ENCODE measurements at places on chromosomes 2 and 18.

DNA sequence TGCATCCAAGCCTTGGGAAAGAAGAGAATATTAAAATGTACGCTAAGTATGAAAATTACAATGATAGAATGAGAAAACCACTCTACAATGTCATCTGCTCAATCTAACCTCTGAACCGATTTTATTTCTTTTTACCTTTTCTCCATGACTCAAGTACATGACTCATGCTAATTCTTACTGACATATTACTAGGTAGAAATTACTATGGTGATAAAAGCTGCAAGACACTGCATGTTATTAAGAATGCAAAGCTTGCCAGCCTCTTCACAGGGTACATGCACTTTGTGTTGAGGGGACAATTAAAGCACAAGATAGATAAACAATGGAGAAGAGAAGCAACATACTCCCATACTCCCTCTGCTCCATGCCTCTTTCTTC is 20.7 kb downstream of the SFT2D3 start:
- no peak for DNase-seq

GRCh38 chr18:49655266-49656072 is 93.6 kb downstream of the LIPG start:
- DNase-seq: no peak

GRCh38 chr2:240326246-240326645 is 109.2 kb upstream of the GPC1 start:
- no peak for DNase-seq

DNA sequence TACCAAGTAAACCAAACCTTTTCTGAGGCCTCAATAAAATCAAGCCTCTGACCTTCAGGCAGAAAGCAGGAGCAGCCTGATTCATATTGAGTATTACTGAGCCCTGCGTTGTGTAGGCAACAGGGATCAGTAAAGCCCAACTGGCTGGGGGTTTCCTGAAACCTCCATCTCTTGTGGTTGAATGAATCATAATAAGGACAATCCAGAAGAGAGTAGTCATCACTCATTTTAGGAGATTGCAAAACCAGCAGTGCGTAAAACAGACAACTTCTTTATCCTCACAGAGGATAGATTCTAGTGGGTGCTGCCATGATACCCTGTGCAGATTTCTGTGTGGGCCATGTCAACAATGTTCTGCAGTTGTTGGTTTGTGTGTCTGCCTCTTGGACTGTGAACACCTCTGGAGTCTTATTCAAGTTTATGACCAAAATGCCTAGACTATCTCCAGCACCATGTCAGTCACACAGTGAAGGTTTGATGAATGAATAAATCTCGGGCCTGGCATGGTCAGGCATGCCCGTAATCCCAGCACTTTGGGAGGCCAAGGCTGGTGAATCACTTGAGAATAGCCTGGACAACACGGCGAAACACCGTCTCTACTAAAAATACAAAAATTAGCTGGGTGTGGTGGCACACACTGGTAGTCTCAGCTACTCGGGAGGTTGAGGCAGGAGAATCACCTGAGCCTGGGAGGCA is 51.8 kb upstream of the RAB27B start:
- no peak for DNase-seq

DNA sequence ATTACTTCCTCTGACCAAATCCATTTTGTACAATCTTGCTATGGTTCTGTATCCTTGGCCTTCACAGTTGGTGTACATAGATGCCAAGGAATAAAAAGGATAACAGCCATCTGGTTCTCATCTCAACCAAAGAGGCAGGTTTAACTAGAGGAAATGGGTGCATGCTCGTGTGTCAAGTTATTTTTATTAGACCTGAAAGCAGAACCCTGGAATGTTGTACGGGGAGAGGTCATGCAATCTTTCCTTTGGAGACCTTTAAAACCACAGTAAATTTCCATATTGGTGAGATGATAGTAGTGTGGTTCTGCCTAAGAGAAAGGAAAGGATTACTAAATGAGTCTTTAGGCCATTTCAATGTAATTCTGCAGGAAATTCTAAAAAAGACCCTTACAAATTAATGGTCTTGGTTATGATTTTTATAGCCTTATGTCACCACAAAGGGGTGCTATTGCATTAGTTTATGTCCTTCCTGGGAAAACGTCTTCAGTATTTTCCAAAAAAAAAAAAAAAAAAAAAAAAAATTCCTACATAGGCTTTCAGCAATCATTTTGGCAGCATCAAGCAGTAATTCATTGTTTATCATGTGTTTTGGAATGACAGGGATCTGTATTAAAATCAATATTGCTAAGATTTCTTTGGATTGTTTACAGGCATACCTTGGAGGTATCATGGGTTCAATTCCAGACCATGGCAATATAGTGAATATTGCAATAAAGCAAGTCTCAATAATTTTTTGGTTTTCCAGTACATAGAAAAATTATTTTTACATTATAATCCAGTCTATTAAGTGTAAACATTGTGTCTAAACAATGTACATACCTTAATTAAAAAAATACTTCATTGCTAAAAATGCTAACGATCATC is 270.8 kb downstream of the NYAP2 start:
- no peak for DNase-seq

GRCh38 chr2:233093166-233093448 is 33.0 kb downstream of the INPP5D start:
- DNase-seq: no peak

DNA sequence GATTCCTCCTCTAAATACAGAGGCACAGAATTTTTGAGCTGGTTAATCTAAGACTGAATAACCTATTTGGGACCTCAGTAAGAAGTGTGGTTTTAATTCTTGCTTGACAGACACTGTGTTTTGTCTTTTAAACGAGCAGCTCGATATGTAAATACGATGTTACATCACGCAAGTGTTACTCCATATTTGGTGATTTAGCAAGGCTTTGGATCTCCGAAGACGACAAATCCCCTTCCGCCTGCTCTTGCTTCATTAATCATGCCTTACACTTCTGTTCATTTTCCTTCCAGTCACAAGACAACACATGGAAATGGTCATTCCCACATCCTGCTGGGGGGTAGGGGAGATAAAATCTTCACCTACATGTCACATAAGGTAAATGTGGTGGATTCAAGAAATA is 9.4 kb downstream of the BCL11A start:
- no peak for DNase-seq

DNA sequence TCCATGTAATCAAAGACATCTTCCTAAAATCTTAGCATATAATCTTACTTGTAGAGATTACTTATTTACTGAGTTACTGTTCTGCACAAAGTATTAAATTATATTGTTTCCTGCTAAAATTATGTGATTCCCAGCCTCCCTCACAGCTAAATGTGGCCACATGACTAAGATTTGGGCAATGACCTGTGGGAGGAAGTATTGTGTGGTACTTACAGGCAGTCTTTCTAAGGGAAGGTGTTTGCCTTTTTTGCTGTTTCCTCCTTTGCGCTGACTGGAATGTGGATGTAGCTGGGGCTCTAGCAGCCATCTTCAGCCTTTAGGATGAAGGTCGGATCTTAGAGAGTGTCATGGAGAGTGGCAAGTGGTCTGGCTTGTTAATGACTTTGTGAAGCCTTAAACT is 146.3 kb upstream of the APCDD1 start:
- no peak for DNase-seq

- DNase-seq: no peak
Measured at GRCh38 chr2:5612666-5613065, 79.5 kb upstream of the SOX11 start.
